ENCODE measurements at places on chromosomes 11 and 22.

GRCh38 chr11:32610797-32611352, 27.2 kb downstream of the EIF3M start:
- DNase-seq, result no peak

DNA sequence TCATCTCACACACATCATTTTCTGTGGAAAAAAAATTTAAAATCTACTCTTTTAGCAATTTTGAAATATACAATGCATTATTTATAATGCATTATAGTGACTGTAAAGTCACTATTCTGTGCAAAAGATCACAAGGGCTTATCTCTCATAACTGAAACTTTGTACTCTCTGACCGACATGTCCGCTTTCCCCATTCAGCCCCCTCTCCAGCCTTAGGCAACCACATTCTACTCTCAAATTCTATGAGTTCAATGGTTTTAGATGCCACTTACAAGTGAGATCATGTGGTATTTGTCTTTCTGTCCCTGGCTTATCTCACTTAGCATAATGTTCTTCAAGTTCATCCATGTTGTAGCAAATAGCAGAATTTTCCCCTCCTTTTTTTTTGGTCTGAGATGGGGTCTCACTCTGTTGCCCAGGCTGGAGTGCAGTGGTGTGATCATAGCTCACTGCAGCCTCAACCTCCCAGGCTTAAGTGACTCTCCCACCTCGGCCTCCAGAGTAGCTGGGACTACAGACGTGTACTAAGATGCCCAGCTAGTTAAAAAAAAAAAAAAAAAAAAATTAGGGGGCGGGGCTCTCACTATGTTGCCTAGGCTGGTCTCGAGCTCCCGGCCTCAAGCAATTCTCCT, 44.5 kb downstream of the SYN3 start:
- DNase-seq, result no peak

DNA sequence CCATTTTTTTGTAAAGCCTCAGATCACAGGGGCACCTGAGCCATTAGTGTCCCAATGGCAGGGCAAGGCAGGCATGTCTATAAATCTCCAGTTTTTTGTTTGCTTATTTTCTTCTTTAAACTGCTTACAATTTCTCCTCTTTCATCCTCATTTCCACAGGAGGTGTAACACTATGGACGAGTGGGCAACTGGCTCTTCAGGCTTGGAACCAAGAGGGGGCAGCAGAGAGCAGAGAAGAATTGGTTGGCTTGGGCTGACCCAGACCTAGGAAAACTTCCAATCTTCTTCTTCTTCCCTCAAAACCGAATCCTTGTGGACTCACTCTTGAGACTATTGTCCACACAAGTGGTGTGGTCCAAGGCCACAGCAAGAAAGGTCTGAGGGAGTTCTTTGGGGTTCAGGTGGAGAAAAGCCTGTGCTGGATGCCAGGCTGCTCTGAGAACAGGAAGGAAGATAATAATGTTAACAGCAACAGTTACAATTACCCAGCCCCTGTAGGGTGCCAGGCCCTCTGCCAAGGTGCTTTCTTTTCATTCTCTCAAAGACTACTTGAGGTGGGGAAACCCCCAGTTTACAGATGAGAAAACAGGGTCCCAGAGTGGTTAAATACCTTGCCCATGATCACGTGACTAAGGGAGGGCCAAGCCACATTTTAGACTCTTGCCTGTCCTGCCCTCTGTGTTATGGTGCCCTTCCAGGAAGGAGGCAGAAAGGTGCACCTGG, 70.7 kb upstream of the E2F8 start:
- DNase-seq, result peak; percentile 75

GRCh38 chr11:12496181-12497025, 119.0 kb downstream of the PARVA start:
- DNase-seq, result no peak

GRCh38 chr11:45881708-45882368, 3.6 kb upstream of the MAPK8IP1 start:
- no peak for DNase-seq

- DNase-seq, result no peak
Observed at GRCh38 chr11:120525261-120526171, 14.0 kb downstream of the GRIK4 start.

DNA sequence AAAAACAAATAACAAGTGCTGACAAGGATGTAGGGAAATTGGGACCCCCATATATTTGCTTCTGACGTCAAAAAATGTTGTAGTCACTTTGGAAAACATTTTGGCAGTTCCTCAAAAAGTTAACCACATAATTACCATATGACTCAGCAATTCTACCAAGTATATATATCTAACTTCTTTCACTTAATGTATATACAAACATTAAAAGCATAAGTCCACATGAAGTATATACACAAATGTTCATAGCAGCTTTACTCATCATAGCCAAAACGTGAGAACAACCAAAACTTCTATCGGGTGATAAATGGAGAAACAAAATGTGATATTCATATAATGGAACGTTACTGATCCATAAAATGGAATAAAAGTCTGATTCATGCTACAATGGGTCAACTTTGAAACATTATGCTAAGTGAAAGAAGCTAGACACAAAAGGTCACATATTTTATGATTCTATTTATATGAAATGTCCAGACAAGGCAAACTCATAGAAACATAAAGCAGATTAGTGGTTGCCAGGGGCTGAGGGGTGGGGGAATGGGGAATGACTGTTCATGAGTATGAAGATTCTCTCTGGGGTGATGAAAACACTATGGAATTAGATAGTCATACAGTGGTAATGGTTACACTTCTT, 48.7 kb upstream of the TEAD1 start:
- DNase-seq, result peak; percentile 18

GRCh38 chr22:36104988-36105387, 55.6 kb downstream of the APOL3 start:
- no peak for DNase-seq

GRCh38 chr11:36023922-36024321, 80.1 kb downstream of the LDLRAD3 start:
- DNase-seq, result no peak

GRCh38 chr11:30422447-30423278, 99.8 kb downstream of the ARL14EP start:
- no peak for DNase-seq
